ENCODE measurements at places on chromosomes 7 and 10.

DNA sequence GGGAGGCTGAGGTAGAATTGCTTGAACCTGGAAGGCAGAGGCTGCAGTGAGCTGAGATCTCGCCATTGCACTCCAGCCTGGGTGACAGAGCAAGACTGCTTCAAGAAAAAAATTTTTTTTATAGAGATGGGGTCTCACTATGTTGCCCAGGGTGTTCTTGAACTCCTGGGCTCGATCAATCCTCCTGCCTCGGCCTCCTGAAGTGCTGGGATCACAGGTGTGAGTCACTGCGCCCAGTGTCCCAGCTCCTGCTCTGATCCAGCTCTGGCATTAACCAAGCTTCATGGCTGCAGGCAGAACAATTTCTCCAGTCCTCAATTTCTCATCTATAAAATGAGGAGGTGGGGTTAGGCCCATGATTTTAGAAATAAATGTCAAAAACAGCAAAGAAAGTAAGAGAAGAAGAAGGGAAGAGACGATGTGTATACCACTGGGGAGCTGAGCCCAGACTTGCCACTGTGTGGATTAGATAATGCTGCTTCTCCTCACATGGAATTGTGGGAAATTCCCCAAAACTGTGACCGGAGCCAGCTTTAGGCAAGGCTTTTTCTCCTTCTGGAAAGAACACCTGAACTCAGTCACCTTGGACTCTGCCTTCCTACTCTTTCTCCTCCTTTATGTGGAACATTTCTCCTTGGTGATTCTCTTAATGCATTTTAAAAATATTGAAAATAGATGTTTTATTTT, 25.5 kb downstream of the IL15RA start:
- DNase-seq = no peak

GRCh38 chr7:54888067-54888733, 129.2 kb upstream of the SEC61G start:
- DNase-seq = no peak

- DNase-seq = no peak
Measured at GRCh38 chr10:58319599-58319998, 15.2 kb upstream of the UBE2D1 start.

DNA sequence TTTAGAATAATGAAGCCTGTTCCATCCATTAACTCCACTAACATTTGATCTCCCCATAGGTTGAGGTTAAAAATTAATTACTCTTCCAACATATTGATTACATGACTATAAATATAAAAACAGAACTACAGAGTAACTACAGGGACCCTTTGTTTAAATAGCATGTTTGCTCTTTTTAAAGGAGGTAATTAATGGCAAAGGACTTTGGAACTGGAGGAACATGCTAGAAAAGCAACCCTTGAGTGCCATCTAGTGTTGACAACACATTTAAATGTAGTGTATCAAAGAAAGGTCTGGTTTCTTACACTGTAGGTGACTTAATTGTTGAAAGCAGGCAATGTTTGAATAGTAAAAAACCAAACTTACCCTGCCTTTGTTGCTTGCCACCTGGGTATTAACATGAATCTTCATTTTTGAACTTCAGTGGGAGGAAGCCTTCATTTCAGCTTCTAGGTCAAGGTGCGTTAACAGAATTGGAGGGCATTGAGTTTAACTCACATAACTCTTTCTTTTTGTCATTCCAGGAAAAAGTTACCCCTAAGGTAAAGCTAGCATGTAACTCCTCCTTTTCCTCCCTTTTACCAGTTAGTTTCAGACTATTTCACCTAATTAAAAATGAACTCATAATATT, 52.6 kb upstream of the CAPZA2 start:
- DNase-seq = peak; percentile 45

GRCh38 chr10:6721480-6721879, 141.4 kb upstream of the PRKCQ start:
- no peak for DNase-seq

GRCh38 chr7:27242555-27243339, at the start of gene EVX1:
TSS of gene EVX1 (plus strand) at chr7:27242802. CDS start at chr7:27243031, 229 bp downstream.
- DNase-seq = no peak

Measured in SHP77 (cell line).